Progenitor cell of endocrine pancreas (in vitro differentiated cells): ENCODE measurements at places on chromosomes 7 and 10. TPM values are rescaled to one million over a fixed set of nuclear protein-coding genes. Genes with fewer than 3 reads are reported as not detected.

TRIM50 gene
- 10.9 and 11.2 TPM in 2 replicates for total RNA-seq

PPP1R17 gene
- total RNA-seq = 0.96 and 1.2 TPM in 2 replicates

GRCh38 chr10:11089272-11089671, 71.6 kb downstream of the CELF2 start:
- no peak for DNase-seq

- DNase-seq = no peak
These were observed 226.0 kb downstream of the KIAA1217 start for GRCh38 chr10:24434961-24435360.

DNA sequence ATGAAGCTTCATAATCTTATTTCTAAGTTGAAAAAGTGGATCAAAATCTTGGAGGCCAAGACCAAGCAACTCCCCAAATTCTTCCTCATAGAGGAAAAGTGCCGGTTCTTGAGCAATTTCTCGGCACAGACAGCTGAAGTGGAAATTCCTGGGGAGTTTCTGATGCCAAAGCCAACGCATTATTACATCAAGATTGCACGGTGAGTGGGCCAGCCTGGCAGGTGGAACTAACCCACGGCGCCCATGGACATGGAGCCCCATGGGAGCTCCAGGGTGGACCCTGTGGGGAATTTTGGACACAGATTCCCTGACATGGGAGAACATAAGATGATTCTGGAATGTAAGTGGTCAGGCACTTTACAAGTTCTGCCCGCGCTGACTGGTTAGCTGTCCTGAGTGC, 125.9 kb downstream of the TRRAP start:
- DNase-seq = no peak

GRCh38 chr10:97849687-97850402, at the start of gene GOLGA7B:
GOLGA7B (plus strand) TSS chr10:97849843; CDS start chr10:97850304, 461 bp downstream.
- peak; percentile 82 for DNase-seq

DNA sequence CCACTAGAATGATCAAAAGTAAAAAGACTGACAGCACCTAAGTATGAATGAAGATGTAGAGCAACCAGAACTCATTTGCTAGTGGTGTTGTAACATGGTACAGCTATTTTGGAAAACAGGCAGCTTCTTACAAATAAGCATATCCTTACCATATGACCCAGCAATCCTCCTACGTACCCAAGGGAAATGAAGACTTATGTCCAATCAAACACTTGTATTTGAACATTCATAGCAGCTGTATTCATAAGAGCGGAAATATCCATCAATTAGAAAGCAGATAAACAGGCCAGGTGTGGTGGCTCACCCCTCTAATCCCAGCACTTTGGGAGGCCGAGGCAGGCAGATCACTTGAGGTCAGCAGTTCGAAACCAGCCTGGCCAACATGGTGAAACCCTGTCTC, 53.0 kb downstream of the KLRG2 start:
- DNase-seq = no peak

DNA sequence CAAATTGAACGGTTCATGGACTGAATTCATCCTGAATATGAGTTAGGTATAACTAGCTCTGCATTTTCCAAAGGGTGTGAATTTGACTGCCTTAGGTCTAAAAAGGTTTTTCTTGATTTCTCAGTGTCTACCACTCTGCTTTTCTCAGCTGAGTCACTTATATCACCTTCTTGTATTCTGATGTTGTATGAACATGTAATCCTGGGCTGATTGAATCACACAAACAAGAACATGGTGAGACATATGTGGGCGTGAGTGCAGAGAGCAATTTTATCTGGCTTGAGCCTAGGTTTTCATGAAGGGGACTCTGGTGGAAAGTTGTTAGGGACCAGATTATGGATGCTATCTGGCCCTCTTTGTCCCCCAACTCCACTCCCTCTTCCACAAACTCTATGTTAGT, 239.8 kb downstream of the SUGCT start:
- DNase-seq = no peak

DNA sequence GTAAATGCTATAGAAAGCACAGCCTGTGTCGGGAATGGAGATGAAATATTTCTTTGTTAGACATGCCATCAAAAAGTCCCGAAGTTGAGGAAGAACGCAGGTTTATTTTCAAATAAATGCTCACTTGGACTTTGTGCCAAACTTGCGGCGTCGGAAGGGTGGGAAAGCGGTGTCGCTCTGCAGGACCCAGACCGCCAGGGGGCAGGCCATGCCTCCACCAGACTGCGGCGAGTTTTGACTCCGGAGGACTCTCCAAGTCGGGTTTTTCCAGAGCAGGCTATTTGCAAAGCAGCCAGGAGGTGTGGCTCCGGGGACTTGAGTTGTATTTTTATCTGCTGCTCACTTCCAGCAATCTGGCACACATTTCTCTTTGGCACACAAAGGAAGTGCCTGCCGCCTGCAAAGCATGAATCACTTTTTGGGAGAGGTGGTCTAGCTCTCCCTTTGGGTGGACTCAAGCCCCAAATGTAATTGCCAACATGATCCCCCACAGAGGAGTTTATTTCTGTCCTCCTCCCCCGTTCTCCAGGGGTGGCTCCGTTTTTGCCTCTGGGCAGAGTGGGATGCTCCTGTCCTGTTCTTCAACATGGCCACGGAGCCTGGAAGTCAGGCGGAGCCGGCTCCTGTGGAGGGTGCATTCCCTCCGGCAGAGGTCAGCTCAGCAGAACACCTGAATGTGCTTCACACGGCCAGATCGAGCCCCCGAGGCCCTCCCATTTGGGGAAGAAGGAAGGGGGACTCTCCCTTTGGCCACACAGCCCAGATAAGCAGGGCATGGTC, 82.3 kb upstream of the GPR26 start:
- peak; percentile 74 for DNase-seq

DNA sequence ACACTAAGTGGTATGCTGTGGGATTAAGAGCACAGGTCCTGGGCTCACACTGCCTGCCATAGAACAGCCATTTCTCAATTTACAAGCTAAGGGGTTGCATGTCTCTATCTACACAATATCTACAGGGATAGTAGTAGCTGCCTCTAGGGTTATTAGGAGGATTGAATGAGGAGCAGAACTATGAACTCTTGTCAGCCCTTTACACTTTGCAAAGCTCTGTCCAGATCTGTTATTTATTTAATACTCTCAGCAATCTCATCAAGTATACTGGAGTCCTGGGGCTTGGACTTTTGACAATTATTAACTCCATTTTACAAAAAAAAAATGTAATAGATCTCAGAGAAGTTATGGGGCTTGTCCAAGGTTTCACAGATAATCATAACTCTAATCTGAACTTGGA, 6.8 kb downstream of the OPALIN start:
- DNase-seq = no peak
